ENCODE measurements at places on chromosomes 4 and X.

DNA sequence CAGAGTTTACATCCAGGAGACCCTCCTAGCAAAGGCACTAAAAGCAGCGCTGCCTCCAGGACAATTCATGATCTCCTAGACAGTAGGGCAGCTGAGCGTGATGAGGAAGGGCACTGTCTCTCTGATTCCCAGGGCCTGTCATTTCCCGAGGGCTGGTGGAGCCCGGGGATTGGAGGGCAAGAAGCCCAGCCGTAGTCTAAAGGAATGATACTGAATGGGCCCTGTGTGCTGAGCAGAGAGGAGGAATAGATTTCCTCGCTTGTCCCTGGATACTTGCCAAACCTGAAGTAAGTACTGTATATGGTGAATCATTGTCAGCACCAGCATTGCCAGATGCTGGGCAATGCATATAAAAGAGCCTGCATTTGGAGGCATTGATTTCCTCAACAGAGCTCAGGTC, 88.0 kb upstream of the SLITRK2 start:
- no peak for DNase-seq

GRCh38 chr4:157076578-157076947, 613 bp downstream of the GLRB start:
- DNase-seq: no peak

GRCh38 chr4:5894266-5894665, 1.4 kb upstream of the CRMP1 start:
- peak; percentile 33 for DNase-seq

GRCh38 chrX:94576367-94577004, 902.5 kb downstream of the FAM133A start:
- no peak for DNase-seq

DNA sequence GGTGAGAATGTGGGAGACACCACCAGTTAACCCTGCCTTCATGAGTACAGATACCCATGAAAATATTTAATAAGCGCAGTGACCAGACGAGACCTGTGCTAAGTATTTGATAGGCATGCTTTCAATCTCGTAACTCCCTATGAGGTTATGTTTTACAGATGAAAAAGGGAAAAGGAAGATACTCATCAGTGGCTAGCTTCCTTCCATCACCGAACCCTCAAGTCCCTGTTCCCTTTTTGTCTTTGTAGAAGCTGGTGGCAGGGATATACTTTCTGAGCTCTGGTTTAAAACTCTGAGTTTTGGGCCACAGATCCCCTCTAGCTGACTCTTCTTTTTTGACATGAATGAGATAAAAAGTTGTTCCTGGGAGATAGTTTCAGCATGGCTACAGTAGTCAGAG, 26.3 kb downstream of the AFF1 start:
- DNase-seq: no peak

DNA sequence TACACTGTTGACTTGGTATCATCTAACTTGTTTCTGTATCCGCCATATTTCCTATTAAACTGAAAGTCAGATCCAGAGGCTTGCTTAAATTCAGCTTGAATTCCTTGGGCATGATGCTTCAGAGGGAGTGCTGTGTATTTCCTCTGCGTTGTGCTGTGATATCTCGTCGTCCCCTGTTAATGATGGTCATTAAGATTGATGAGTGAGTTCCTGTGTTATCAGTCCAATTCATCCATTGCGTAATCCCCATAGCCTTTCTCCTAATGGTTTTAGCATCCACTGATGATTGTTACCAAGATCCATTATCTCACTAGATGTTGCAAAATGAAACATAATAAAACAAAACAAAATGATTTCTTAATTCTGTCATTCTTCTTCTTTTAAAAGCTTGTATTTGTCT, 31.3 kb upstream of the CHM start:
- no peak for DNase-seq

DNA sequence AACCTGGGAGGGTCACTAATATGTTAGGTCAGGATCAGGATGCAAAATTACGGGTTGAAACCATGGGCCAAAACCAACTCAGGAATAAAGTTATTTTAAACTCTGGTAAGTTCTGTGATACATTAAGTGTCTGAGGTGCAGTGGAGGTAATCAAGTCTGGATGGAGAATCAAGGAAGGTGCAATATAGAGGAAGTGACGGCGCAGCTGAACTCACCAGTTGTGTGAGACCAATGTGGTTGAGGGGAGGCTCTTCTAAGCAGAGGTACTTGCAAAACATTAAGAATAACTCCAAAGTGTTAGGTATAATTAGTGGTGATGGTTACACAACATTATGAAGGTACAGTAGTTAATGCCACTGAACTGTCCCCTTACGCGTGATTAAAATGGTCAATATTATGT, 19.7 kb downstream of the GAB3 start:
- DNase-seq: no peak

- no peak for DNase-seq
Observed at GRCh38 chrX:42954880-42955279, 176.9 kb upstream of the PPP1R2C start.

- no peak for DNase-seq
Observed at GRCh38 chr4:27775156-27775555, 914.5 kb downstream of the STIM2 start.

DNA sequence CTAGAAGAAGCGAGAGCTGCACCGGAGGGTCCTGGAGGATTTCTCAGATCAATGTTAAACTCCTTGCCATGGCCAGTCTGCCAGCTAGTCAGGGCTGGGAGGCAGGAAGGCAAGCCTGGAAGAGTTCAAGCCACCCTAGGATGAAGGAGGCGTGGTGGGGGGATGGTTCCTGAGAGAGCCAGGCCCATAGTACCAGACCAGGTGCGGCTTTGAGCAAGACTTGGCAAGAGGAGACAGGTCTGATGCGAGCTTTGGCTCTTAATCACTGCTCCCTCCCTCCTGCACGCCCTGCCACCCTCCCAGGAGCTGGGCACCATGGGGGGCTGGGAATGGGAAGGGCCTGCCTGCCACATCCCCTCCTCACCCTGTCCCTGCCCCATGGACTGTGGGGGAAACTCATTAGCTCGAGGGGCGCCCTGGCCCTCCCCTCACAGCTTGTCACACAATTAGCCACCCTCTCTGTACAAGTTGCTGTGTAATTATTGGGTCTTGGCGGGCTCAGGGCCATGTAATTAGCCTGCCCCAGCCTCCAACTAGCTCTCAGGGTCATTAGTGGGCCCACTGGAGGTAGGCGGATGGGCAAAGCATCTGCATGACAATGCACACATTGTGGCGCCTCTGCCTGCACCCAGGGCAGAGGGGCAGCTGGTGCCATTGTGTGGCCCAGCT, 50.3 kb downstream of the EFNB1 start:
- DNase-seq: no peak

DNA sequence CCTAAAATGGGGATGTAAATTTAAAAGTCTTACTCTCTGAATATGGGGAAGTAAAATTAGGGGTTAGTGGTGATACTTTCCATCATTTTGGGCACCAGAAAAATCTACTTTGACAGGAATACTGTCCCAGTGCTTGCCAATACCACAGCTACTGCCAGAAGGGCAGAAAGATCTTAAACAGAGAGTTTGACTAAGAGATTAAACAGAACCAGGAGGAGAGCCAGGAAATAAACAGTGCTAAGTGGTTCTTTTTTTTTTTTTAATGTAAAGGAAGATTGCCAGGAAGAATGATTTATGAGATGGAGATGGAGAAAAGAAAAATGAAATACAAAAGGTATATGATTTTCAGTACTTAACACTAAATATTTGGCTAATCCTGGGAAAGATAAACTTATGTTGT, 126.8 kb downstream of the RTL3 start:
- no peak for DNase-seq

DNA sequence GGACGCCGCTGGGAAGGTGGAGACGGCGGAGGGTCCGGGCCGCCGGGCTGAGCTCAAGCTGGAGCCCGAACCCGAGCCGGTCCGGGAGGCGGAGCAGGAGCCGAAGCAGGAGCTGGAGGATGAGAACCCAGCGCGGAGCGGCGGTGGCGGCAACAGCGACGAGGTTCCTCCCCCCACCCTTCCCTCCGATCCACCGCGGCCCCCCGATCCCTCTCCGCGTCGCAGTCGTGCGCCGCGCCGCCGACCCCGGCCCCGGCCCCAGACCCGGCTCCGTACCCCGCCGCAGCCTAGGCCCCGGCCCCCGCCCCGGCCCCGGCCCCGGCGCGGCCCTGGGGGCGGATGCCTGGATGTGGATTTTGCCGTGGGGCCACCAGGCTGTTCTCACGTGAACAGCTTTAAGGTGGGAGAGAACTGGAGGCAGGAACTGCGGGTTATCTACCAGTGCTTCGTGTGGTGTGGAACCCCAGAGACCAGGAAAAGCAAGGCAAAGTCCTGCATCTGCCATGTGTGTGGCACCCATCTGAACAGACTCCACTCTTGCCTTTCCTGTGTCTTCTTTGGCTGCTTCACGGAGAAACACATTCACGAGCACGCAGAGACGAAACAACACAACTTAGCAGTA, 483 bp downstream of the USP27X start:
- DNase-seq: no peak

- DNase-seq: no peak
Observed at GRCh38 chrX:74437530-74437929, 16.2 kb downstream of the SLC16A2 start.

- no peak for DNase-seq
Observed at GRCh38 chr4:45688341-45688740, 435.5 kb downstream of the GABRG1 start.

DNA sequence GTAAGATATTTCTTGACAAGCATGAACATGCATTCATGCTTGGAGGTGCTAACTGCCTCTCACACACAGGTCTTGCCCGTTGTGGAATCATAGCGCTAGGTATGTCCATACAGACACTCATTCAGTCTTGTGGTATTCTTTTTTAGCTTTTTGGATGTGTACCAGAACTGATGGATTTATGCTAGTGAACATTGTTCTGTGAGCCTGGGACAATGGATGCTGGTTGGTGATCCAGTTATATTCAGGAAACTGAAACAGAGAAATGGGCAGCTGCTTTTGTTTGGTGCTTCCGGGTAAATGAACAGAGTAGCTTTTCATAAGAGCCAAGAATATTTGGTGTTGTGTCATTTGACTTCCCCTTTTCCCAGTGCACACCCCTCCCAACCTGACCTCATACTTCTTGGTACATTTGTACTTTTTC, 78.9 kb upstream of the SLC4A4 start:
- DNase-seq: no peak

DNA sequence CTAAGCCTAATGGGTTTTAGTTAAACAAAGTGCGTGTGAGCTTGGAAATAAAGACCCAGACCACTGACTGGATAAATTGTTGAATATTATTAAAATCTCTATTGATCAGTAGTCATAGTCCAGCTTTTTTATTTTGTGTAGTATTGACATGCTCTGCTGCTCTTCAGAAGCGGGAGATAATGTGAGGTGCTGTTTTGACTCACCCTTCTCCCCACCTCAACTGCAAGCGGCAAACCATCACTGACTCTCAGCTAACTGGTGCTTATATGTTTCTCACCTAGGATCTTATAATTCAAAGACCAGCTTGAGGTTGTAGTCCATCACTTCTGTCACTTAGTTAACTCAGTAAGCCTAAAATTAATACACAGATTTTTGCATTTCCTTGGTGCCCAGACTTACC, 72.2 kb downstream of the COMMD8 start:
- no peak for DNase-seq

DNA sequence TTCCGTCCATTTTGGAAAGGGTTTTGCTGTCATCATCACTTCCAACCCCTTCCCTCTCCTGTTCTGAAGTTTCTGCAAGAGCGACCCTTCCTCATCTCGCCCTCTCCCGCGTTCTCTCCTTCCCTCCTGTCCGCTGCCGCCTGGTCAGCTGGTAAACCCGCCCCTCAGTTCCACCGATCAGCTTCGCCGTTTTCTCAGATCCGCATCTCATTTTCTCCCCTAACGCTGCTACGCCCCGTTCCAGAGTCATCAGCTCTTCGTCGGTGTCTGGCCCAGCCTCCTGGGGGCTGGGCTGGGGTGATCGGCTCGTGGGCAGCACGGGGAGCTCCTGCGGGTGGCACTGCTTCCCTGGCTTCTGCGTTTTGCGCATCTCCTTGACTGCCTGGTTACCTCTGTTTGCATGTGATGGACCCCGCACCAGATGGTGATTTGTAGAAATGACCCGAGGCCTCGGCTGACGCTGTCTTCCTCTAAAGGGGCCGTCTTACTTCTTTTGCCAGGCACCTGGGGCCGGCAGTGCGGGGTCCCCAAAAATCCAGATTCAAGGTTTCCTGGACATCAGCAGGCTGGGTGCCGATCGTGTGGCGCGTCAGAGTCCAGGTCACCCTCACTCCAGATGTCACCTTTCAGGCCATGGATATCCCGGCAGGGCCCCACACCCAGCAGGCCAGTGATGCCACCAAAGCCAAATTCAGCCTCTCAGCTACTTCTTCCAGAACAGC, 13.4 kb downstream of the CTBP1 start:
- no peak for DNase-seq

DNA sequence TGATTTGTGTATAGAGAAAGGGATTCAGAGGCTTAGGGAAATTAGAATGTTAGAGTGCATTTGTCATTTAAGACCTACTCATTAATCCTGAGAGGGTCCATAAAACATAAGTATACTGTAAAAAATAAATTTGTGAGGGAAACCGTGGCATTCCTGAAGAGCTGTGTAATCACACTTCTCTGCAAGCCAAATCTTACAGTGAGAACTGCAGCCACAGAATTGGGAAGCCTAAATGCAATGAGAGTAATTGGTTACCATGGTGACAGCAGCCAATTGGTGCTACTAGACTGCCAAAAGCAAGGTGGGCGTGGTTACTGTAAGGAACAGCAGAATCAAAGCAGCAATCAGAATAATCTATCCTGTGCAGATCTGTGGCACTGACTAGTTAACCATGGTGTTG, 345.2 kb upstream of the GRID2 start:
- DNase-seq: no peak

GRCh38 chr4:15354371-15355297, 73.2 kb upstream of the C1QTNF7 start:
- DNase-seq: no peak

- DNase-seq: no peak
Observed at GRCh38 chr4:53786632-53787031, 195.3 kb upstream of the LNX1 start.

DNA sequence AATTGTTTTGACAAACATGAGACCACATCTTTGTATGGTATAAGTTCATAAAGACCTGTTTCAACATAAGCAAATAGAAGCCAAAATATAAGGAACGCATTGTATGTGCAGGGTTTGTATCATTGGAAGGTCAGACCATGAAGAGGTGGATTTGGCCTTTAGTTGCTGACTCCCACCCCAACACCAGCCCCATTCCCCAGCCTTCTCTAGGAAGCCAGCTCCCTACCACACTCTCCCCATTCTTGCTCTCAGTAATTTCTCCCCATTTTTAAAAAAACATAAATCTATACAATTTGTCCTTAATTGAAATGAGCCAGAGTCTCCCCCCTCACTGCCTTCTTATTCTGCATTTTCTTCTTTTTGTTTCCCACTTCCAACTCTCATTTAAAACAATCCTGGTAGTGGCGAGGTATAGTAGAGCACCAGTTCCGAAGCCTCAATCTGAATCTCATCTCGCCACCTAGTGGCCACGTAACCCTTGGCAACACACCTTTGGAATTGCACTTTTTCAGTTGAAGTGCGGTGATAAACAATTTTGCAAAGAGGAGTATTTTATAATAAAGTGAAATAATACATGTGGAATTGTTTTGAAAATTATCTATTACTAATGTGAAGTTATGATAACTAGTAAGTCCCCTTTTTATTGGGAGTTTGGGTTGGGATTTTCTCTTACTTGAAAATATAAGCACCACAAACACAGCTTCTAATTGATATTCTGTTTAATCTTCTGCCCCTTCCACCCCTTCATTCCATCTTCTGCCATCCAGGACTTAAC, 126.6 kb downstream of the ASB9 start:
- peak; percentile 13 for DNase-seq

- DNase-seq: no peak
Observed at GRCh38 chr4:13957871-13958270, 330.3 kb upstream of the BOD1L1 start.

Measured in NCI-H1694 (cell line).